ENCODE measurements at places on chromosomes 4 and X.

DNA sequence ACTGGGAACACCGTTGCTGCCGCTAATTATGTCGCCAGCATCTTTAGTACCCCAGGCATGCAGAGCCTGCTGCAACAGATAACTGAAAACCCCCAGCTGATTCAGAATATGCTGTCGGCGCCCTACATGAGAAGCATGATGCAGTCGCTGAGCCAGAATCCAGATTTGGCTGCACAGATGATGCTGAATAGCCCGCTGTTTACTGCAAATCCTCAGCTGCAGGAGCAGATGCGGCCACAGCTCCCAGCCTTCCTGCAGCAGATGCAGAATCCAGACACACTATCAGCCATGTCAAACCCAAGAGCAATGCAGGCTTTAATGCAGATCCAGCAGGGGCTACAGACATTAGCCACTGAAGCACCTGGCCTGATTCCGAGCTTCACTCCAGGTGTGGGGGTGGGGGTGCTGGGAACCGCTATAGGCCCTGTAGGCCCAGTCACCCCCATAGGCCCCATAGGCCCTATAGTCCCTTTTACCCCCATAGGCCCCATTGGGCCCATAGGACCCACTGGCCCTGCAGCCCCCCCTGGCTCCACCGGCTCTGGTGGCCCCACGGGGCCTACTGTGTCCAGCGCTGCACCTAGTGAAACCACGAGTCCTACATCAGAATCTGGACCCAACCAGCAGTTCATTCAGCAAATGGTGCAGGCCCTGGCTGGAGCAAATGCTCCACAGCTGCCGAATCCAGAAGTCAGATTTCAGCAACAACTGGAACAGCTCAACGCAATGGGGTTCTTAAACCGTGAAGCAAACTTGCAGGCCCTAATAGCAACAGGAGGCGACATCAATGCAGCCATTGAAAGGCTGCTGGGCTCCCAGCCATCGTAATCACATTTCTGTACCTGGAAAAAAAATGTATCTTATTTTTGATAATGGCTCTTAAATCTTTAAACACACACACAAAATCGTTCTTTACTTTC is 1.8 kb downstream of the UBQLN2 start:
- no peak for DNase-seq

DNA sequence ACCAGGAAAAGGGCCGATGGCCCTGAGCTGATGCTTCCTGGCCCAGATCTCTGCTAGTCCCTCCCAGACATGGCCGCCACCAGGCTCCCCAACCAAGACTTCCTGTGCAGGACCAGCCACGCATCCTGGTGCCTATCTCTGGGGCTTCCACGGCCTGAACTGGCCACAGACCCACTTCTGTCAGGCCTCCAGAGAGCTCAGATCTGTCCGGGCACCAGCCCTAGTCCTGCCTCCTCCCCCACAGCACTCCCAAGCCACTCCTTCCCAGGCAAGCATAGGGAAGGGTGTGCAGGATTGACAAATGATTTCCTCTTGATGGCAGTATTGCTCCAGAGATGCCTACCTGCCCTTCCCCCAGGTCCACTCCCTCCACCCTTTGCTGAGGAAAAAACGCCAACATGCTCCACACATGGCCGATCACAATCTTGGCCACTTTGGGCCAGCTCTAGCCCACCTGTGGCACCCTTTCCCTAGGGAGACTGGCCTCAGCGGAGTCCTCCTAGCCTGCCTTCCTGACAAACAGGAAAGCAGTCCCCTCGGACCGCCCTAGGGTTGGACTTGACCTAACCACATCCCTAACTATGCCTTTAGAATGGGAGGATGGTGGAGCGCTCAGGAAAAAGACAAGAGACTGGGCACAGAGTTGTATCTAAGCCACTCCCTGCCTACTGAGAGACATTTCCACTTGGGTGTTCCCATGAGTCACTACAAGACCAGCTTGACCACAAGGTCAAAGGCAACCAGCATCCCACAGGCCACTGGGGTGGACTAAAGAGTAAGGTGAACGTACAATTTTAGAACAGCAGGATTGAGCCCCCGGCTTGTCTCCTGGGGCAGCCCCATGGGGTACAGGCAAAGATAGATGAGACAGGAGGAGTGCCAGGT is 277.5 kb upstream of the AGTR2 start:
- DNase-seq, result no peak

- DNase-seq, result no peak
These were observed 33.2 kb upstream of the MID1IP1 start for GRCh38 chrX:38768079-38768478.

DNA sequence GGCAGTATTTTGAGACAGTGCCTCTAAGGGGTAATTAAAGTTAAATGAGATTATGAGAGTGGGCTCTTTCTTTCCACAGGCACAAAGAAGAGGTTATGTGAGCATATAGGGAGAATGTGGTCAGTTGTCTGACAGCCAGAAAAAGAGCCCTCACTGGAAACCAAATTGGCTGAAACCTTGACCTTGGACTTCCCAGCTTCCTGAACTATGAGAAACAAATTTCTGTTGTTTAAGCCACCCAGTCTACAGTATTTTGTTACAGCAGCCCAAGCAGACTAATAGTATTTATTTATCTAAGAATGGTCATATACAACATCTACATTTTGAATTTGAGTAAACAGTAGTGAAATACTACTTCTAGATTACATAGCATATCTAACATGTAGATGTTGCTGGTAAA is 473.8 kb downstream of the IL15 start:
- DNase-seq, result no peak

DNA sequence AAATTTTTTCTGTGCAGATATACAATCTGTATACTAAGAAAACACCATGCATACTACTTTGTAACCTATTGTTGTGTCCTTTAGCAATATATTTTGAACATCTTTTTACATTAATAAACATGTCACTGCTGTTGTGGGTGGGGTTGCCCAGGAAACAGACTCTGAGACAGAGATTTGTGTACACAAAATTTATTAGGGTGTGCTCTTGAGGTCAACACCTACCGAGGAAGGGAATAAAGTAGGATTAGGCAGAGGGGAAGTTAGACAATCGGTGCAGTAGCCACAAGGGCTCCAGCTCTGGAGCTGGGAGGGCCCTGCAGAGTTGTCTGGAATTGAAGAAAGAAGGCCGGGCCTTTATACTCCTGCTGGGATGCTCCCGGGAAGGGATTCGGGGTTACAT is 56.4 kb downstream of the CXorf58 start:
- DNase-seq, result no peak

DNA sequence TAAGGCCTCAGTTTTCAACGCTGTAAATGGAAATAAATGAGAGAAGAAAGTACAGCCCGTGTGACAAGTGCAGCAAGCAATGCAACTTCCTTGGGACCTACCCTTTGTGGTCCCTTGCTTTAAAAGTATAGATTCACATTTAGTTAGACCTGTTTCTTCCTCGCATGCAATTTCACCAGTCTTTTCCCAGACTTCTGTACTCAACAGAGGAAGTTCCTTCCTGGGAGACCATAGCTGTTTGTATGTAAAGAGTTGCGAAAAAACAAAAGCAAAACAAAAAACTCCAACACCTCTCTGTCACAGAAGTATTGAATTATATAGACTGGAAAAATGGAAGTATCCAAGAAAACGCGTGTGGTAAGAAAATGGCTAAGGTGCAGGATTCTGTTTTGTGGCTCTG is 1.1 kb upstream of the IRF2 start:
- no peak for DNase-seq

DNA sequence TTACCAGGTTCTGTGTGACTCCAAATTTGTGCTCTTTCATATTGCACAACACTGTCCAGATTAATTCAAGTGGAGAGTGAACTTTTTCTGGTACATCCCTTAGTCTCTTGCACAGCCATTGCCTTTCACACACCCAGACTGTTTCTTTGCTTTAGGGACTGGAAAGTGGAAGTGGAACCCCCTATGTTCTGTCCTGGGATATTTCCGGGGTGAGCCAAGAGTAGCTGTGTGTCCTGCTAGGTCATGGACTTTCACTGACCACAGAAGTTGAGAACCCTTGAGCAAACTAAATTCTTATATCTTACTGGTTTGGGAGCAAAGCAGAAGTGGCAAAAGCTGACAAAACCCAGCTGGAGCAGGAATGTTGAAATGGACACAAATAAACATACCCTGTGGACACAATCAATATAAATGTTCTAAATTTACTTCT is 10.3 kb upstream of the VSIG4 start:
- DNase-seq, result no peak

GRCh38 chr4:33493231-33493630 is 2751.1 kb downstream of the ARAP2 start:
- DNase-seq, result no peak

DNA sequence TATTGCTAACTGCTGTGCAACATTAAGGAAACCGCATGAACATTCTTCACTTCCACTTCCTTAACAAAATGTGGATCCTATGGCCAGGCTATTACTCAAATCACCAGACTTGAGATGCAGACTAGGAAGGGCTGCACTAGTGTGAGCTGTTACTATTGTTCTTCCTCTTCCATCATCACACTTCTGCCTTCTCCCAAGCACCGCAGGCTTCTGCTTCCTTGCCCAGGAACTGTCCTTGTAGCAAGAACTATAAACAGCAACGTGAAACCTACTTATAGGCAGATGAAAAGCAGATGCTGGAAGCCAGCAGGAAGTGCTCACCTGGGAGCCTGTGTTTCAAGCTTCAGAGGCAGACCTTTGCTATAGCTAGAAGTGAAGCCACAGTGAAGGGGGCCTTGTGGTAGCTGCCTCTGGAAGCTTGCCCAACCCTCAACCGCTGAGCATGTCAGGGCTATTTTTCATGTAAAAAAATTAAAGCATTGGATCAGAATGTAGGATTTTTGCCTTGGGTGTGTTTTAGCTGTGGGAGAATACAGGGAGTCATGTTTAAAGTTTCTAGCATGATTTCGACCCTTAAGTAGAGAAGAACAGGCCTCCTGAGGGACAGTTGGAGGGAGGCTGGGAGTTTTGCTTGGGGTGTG is 43.9 kb downstream of the CLNK start:
- DNase-seq, result no peak

- no peak for DNase-seq
These were observed 12.6 kb downstream of the TENT5D start for GRCh38 chrX:80432863-80433262.

GRCh38 chr4:115865736-115866135 is 752.3 kb upstream of the NDST4 start:
- DNase-seq, result no peak

DNA sequence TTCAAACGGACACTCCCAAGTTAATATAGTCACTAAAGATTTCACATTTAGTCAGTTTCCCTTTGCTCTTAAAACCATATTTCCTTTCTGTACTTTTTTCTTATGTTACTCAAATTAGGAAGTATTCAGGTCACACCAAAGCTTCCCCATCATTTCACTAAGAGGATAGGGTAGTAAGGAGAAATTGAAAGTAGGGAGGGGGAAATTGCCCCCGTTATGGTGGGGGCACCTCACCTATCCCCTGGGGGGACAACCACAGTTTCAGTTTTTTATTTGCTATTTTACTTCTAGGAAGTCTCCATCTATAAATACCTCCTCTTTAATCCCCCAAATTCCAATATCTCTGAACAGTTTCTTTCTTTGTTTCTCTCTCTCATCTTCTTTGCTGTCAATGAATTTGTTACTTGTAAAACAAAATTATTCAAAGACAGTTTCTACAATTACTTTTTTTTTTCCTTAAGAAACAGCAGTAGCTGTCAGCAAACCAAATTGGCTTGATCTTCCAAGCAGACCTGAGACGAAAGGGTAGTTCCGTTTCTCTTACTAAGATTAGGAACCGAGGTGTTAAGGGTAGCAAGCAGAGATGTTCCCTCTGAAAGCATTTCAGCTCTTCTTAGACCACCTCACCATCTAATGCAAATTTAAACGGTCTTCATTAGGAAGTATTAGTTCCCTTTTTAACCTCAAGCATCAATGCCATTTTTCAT is 160.2 kb upstream of the KLF3 start:
- no peak for DNase-seq

- no peak for DNase-seq
These were observed 678.1 kb downstream of the FAT4 start for GRCh38 chr4:125992891-125993290.

DNA sequence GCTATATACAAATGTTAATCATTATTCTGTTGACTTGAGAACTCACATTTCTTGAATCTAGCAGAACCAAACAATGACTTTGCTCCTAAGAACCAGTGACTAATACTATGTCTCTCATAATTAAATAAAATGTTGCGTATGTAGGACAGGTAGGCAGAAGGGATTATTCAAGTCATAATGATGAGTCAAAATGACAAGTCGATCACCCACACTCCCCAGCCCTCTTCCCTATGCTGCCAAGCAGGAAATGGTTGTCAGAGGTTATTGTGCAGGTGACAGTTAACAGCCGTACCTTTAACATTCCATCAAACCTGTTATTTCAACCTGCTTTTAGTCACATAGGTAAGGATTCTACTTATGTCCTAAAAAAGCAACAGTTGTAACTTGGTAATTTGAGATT is 22.0 kb upstream of the STK26 start:
- no peak for DNase-seq

GRCh38 chr4:39635023-39635422 is 3.6 kb downstream of the SMIM14 start:
- no peak for DNase-seq

DNA sequence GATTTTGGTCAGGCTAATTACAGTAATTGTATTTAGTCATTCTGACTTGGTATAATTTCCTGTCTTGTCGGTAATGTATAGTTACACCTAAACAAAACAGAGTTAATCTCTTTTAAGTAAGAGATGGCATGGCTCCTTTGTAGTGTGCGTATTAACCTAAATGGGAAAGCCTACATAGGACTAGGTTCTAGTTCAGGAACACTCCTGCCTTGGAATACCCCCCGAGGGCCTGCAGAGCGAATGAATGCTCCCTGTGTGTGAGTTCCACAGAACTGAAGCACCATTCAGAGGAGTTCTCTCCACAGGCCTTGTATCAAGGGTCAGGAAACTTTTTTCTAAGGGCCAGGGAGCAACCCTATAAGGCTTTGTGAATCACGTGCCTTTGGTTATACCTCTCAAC is 44.9 kb upstream of the STIM2 start:
- no peak for DNase-seq

DNA sequence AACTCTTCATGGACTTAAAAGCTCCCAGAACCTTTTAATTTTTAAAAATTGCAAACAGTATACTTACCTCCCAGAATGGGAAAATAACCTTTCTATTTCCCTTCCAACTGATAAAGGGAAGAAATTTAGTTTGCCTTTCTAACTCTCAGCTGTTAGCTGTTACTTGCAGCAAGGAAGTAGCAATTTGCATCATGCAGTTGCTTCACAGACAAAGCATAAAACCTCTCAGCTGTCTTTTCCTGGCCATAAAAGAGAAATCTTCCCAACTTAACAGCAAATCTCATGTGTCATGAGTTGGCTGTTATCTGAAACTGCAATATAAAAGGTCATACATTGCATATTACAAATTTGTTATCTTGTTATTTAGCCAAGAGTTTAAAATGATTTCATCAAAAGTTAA is 18.4 kb downstream of the C4orf17 start:
- no peak for DNase-seq

GRCh38 chr4:1623400-1623799 is 60.7 kb downstream of the FAM53A start:
- no peak for DNase-seq

DNA sequence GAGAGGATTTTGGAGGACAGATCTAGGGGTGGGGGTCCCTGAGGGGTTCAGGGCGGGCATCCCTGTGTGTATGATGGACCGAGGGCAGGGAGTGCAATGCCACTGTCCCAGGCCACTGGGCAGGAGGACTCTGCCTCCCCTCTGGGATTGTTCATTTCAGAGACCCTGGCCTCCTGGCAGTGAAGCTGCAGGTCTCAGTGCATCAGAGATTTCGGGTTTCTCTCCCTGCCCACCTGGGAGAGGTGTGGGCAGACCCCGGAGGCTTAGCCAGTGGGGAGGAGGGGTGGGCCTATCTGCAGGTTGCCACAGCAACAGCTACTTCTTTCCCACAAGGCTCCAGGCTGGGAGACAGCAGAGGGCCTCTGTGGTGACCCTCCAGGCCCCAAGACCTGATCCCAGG is 80.1 kb upstream of the LRPAP1 start:
- no peak for DNase-seq
